Articular chondrocyte of knee joint (primary cell): ENCODE measurements at places on chromosomes 3 and 15. TPM values are rescaled to one million over a fixed set of nuclear protein-coding genes. Genes with fewer than 3 reads are reported as not detected.

UACA gene
- total RNA-seq: 112 and 121 TPM in 2 replicates

MFGE8 gene
- 313 and 385 TPM in 2 replicates for total RNA-seq

CYP1A2 gene
- not detected in 2 replicates for total RNA-seq

UBA3 gene
- total RNA-seq: 83.3 and 90.4 TPM in 2 replicates

ARF4 gene
- total RNA-seq: 278 and 311 TPM in 2 replicates

ZMAT3 gene
- 28.9 and 48.5 TPM in 2 replicates for total RNA-seq

CCR8 gene
- not detected in 2 replicates for total RNA-seq

TRPC1 gene
- total RNA-seq: 29.0 and 40.8 TPM in 2 replicates

CD96 gene
- under 0.01 TPM in 1 of 2 replicates, not detected in the other for total RNA-seq

ALDH1A2 gene
- 13.7 and 21.8 TPM in 2 replicates for total RNA-seq

IGSF11 gene
- 0.11 TPM in 1 of 2 replicates, not detected in the other for total RNA-seq

ZNF385D gene
- total RNA-seq: 26.8 and 33.3 TPM in 2 replicates

COL8A1 gene
- 32.1 and 134 TPM in 2 replicates for total RNA-seq

ST3GAL6 gene
- 1.3 and 3.9 TPM in 2 replicates for total RNA-seq

RAB6B gene
- total RNA-seq: 0.65 and 0.78 TPM in 2 replicates

STOML1 gene
- 10.3 and 12.4 TPM in 2 replicates for total RNA-seq

ZKSCAN7 gene
- total RNA-seq: 6.1 and 9.0 TPM in 2 replicates

DUOXA1 gene
- under 0.01 TPM in 2 replicates for total RNA-seq

HESX1 gene
- 0.52 and 0.65 TPM in 2 replicates for total RNA-seq
